Urothelium cell line (cell line): ENCODE measurements at places on chromosomes 13 and 19.

GRCh38 chr19:4496304-4496703, 22.0 kb downstream of the PLIN4 start:
- no peak for DNase-seq

GRCh38 chr13:110308656-110309359, 1.7 kb downstream of the COL4A2 start:
- no peak for DNase-seq

GRCh38 chr19:2391118-2391725, 31.2 kb downstream of the TMPRSS9 start:
- peak; percentile 40 for DNase-seq

DNA sequence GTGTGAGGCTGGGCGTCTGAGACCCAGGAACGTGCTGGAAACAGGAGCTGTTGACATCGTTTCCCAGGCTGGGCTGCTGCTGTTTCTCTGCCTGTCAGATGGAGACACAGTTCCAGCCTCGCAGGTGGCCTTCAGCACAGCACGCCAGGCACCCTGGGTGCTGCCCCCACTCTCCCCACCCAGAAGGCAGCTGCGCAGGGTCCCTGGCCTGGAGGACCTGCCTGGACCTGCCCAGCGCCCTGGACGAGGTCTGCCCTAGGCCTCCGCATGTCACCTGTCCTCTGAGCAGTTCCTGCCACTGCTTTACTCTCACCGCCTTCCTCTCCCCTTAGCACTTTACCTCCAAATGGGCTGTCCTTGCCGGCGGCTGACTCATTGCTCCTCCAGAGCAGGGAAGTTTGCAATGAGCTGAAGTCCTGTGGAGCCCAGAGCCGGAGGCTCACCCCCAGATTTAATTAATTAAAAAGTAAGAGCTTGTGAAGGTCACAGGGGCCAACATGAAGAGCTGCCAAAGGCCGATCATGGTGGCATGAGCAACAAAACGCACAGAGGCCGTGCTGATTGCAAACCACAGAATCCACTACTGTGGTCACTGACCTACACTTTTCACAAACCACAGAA, 32.2 kb downstream of the C13orf46 start:
- DNase-seq = no peak

DNA sequence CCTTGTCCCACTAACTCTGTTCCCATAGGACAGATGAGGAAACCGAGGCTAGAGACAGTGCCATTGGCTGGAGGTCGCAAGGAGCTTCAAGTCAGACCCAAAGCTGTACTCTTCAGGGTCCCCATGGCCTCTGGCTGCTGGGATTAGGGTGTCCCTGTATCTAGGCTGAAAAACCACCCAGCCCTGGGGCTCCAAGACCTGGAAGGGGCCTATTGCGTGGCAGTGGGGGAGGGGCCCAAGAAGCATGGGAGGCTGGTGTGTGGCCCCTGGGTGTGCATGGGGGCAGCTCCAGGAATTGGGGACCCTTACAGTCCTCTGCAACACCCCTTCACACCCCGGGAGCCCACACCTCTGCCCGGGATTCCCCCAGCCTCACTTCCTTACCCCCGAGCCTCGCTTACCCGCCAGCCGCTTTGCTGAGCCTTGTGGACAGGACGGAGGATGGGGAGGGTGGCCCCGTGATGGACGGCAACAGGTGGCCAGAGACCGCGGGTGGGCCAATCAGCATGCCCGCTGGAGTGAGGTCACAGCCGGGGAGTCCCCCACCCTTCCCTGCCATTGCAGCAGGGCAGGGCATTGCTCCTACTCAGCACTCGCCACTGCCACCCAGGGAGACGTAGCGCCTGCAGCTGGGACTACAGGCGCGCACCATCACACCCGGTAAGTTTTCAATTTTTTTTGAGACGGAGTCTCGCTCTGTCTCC, at the start of gene JSRP1:
Gene JSRP1 (minus strand): TSS at position 436 of the 704 bp plus-strand sequence. CDS start 1,103 bp downstream, outside the sequence.
- DNase-seq = no peak

DNA sequence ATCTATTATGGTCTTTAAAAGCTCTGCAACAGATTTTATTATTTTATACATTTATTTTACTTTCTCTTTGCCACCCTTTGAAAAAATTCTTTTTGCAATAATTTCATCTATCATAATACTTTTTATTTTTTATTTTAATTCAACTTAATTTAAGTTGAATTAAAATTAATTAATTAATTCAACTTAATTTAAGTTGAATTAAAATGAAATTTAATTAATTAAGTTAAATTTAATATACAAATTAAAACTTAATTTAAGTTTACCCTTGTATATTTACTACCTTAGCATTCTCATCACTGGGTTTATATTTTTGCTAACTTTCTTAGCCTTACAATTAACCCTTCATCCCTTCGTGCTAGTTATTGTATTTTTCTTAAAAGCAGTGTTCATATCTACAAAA, 301.4 kb downstream of the SLITRK5 start:
- no peak for DNase-seq

- no peak for DNase-seq
Measured at GRCh38 chr13:97932036-97932435, 21.4 kb upstream of the IPO5 start.

GRCh38 chr19:46198756-46199155, 30.8 kb upstream of the IGFL1 start:
- DNase-seq = peak; percentile 71

- DNase-seq = no peak
Measured at GRCh38 chr13:71863254-71863865, 3.6 kb downstream of the DACH1 start.

GRCh38 chr19:39557811-39558623, 18.1 kb upstream of the EID2 start:
- no peak for DNase-seq

- DNase-seq = no peak
Measured at GRCh38 chr19:54160854-54161253, 1.3 kb upstream of the LENG1 start.

- no peak for DNase-seq
Measured at GRCh38 chr19:41994521-41994971, 516 bp upstream of the ATP1A3 start.

DNA sequence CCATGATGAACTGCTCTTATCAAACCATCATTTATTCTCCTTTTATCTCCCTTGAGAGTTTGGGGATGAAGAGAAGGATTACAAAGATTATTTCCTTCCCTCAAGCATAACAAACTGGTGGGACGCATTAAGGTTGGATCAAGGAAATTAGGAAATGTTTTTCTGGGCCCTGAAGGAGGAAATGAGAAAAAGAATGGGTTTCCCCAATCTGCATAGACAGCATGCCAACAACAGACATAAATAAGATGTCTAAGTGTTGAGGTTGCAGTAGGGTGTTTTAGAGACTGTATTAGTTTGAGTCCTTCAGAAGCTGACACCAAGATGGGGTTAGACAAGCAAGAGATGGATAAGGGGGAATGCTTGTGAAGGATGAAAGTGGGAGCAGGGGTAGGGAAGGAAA, 7.3 kb downstream of the EPSTI1 start:
- DNase-seq = no peak

GRCh38 chr13:67224148-67224846, 5.8 kb downstream of the PCDH9 start:
- peak; percentile 37 for DNase-seq

DNA sequence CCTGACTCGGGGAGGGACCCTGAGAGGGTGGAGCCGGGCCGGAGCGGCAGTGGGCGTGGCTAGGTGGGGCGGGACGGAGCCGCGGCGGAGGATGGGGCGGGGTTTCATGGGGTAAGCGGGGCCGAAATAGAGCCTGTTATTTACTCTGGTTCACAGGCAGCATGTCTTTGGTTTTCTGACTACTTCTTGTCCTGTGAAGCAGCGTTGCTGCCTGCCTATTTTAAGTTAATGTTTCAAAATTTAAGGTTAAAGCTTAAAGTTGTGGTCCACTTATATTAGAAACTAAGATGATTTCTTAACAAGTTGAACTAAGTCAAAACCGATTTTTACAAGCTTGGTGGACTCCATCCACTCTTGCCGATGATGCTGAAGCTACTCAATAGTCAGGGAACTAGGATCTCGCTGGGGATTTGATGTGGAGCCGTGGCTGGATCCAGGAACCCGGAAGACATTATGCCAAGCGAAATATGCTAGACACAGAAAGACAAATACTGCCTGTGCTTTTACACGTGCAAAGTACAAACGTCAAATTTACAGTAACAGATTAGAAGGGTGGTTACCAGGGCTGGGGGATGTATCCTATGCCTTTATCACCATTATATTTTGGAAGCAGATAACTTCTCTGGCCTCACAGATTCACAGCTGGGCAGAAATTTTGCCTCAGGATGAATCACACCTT, 433 bp upstream of the ZNF616 start:
- DNase-seq = no peak

DNA sequence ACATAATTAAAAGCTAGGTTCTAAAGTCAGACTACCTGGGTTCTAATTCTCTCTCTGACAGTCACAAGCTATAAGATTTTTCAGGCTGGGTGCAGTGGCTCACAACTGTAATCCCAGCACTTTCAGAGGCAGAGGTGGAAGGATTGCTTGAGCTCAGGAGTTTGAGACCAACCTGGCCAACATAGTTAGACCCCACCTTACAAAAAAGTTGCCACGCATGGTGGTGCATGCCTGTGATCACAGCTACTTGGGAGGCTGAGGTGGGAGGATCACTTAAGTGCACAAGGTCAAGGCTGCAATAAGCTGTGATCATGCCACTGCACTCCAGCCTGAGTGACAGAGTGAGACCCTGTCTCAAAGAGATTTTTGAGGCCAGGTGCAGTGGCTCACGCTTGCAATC, 6.0 kb downstream of the NFKBID start:
- DNase-seq = no peak

GRCh38 chr13:105074755-105075154, 1460.7 kb downstream of the EFNB2 start:
- no peak for DNase-seq

- no peak for DNase-seq
Measured at GRCh38 chr19:47104680-47105079, 8.9 kb downstream of the ZC3H4 start.

DNA sequence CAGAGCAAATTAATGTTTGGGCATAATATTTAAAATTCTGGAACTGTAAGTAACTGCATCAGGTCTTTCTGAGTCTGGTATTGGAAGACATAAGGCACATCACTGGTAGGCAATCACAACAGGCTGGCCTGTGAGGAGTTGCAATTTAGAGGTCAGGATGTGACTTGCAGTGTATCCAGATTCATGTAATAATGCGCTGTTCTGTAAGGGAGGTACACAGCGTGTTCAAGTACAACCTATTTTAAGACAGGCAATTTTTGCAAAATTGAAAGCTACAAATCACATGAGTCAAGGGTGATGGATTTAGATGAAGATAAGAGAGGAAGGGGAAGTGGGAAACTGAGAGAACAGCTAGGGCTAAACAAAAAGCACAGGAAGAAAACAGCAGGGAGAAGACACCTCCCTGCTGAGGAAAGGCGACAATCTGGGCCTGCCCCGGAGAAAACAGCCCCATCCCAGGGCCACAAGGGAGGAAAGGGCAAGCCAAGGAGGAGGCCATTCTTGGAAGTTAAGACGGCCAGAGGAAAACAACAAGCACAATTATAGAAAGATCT, 138.1 kb downstream of the LACC1 start:
- DNase-seq = no peak

DNA sequence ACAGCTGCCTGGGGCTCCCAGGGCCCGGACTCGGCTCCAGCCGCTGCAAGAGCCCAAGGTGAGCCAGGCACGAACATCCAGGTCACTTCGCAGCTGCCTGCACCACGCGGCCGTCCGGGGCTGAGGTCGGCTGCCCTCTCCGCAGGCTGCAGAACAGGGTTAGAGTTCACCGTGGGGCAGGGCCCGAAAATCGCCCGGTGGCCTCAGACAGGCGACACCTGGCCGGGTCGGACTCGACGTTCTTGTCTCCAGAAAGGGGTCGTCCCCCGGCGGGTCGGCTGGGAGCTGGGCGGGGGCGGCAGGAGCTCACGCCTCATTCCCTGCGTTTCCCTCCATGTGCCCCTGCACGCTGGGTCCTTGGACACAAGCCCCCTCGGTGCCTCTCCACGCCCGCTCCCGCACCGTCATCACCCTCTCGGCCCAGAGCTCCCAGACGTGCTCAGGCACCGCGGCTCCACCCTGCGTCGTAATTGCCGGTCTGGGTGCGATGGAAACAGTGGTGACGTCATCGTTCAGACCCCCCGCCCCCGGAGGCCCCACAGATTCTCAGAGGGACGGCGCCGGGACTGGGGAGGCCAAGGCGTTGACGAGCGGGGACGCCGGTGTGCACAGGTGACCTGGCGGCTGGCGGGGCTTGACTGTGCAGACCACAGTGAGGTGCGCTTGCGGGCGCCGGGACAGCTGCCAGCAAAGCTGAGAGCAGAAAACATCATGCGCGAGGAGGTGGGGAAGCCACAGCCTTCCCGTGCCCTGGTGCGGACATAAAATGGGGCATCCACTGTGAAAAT, 4.0 kb upstream of the GRIN3B start:
- no peak for DNase-seq

- peak; percentile 81 for DNase-seq
Measured at GRCh38 chr19:15248648-15249527, 16.6 kb upstream of the EPHX3 start.

GRCh38 chr13:42807866-42808265, 26.5 kb downstream of the FAM216B start:
- peak; percentile 13 for DNase-seq

DNA sequence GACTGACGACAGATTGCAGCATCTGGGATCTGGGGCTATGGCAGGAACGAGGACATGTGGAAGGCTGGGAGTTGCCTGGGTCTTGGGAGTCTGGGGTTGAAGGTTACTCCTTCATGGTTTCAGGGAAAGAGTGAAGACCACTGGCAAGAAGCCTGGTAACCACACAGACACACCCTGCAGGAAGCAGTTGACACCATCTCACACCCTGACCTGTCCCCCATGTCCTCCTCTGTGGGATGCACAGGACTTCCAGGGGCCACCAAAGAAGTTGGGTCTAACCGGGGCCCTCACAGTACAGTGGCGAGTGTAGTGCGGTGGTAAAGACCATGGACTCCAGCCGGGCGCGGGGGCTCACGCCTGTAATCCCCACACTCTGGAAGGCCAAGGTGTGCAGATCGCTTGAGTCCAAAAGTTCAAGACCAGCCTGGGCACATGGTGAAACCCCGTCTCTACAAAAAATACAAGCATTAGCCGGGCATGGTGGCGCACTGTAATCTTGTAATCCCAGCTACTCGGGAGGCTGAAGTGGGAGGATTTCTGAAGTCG, 10.6 kb upstream of the FFAR2 start:
- no peak for DNase-seq

- no peak for DNase-seq
Measured at GRCh38 chr13:25281935-25282332, 5.4 kb downstream of the MTMR6 start.

GRCh38 chr13:95362666-95363065, 61.4 kb upstream of the ABCC4 start:
- no peak for DNase-seq

DNA sequence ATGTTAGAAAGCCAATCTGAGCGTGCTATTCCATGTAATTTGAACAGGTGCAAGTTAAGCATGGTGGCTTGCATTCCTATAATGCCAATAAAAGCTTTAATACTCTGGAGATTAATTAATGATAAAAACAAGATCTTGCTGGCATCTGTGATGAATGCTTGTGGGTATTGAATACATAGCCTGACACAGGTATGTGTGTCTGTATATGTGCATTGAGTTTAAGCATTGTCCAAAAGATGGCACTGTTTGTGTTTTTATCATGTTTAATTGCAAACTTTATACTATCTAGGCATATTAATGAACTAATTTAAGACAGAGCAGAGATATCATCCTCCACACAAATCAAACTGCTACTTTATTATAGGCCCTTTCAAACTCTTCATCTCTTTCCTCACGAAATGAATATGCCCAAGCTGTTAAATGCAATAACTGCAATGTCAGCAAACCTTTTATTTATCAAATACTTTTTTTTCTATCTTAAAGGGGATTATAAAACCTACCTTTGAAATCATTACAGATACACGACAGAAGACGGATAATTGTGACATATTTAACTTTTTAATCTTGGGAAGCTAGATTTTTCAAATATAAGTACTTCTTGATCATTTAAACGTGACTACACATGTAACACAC, 86.5 kb downstream of the TNFSF11 start:
- DNase-seq = no peak

- DNase-seq = no peak
Measured at GRCh38 chr19:18634612-18635297, 2.1 kb upstream of the KLHL26 start.
